ENCODE measurements at places on chromosomes 11 and 22.
A peak's percentile ranks its signal among the peaks of the same experiment; 100 is the strongest.

GRCh38 chr22:40276996-40277823 is 69.1 kb upstream of the ADSL start:
- DNase-seq, result peak; percentile 87

DNA sequence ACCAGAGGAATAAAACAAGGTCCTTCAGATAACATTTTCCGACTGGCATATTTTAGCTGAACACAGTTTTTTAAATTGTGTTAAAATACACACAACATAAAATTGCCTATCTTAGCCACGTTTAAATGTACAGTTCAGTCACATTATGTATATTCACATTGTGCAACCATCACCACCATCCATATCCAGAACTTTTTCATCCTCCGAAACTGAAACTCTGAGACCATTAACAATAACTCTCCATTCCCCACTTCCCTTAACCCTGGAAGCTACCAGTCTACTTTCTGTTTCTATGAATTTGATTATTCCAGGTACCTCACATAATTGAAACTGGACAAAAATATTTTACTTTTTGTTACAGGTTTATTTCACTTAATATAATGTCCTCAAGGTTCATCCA is 213.3 kb downstream of the ETS1 start:
- DNase-seq, result no peak

DNA sequence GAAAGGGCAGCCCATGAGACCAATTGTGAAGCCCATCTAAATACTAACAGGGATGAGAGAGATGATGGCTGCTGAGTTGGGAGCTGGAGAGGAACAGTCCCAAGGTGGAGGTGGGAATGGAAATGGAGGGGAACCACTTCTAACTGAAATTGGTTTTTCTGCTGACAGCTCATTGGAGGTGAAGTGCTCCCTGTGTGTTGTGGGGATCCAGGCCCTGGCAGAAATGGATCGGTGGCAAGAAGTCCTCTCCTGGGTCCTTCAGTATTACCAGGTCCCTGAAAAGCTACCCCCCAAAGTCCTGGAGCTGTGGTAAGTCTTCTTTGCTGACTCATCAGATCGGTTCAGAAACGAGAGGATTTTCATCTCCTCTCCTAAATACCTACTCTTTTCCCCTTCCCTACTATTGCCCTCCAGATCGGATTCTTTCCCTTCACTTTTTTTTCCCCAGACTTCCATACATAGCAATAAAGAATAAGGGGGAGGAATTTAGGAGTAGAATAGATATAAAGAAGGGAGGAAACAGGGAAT is 2.0 kb downstream of the PEX26 start:
- DNase-seq, result no peak

GRCh38 chr11:8360086-8360828 is 96.6 kb upstream of the LMO1 start:
- DNase-seq, result peak; percentile 27

- no peak for DNase-seq
Measured at GRCh38 chr22:24954856-24955255, 2.3 kb downstream of the KIAA1671 start.

- DNase-seq, result peak; percentile 28
Measured at GRCh38 chr11:90594658-90595057, 371.8 kb upstream of the CHORDC1 start.

- peak; percentile 26 for DNase-seq
Measured at GRCh38 chr11:82864268-82864667, 36.0 kb downstream of the PRCP start.

DNA sequence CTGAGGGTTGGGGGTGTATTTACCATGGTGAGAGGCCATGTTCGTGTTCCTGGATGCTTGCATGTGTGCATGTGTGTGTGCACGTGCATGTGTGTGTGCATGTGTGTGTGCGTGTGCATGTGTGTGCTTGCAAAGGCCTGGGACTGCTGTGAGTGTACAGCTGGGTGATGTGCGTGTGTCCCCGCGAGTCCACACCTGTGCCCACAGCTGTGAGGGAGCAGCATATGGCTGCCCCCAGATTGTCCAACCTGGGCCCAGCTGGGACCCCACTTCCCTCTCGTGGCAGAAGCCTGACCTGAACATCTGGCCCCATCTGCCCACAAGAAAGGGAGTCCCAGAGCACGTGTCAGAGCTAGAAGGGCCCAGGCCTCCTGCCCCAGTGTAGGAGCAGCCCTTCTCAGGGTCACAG is 8.4 kb upstream of the CD248 start:
- DNase-seq, result peak; percentile 35

DNA sequence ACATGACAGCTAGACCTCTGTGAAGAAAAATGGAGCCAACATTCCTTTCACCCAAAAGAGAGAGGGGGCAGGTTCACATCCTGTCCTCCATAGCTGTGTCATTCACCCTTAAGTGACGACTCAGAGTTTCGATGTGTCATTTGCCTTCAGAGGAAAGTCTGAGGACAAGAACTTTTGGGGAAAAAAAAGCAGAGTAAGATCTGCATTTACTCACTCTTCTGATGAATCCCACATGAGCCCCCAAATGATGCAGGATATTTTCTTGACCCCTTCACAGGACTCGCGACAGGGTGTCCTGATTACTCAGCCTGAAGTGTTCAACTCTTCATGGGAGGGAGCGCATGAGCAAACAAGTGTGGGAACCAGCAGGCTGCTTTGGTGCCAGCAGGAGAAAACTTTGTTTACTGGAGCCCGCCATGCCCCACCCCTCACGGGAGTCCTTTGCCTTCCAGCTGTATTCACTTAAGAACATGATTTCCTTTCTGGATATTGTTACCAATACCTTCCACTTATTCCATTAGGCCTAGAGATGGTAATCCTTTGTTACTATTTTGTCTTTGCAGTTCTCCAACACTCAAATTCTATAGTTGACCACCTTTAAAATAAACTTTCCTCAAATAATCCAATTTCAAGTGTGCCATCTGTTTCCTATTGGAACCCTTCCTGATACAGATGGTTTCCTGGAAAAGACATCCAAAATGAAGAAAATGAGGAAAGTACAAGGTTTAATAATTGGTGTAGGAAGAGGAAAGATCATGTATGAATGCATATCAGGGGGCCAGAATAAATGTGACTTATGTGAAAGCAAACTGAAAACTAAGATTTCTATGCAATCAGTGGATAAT is 729.8 kb downstream of the FAM181B start:
- peak; percentile 2 for DNase-seq

GRCh38 chr11:60871378-60872061 is 4.2 kb downstream of the ZP1 start:
- no peak for DNase-seq
